ENCODE measurements at places on chromosomes 6 and 20.
A peak's percentile ranks its signal among the peaks of the same experiment; 100 is the strongest.

GRCh38 chr20:47066484-47067270, 172.0 kb downstream of the EYA2 start:
- no peak for DNase-seq

DNA sequence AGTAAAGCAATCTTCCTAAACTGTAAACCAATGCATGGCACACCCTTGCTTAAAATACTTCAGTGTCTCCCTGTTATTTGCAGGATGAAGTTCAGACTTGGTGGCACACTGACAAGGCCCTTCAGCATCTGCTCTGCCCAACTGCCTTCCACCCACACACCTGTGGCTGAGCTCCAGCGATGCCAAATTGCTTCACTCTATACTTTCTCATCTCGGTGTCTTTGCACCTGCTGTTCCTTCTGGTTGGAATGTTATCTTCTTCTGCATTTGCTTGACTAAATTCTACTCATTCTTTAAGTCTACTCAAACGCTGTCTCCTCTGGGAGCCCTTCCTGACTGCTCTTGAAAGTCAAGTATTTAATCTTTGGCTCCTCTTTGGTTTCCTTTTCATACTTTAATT, 100.1 kb upstream of the SUPT3H start:
- DNase-seq: no peak

- peak; percentile 56 for DNase-seq
Observed at GRCh38 chr6:6661684-6662083, 73.2 kb downstream of the LY86 start.

DNA sequence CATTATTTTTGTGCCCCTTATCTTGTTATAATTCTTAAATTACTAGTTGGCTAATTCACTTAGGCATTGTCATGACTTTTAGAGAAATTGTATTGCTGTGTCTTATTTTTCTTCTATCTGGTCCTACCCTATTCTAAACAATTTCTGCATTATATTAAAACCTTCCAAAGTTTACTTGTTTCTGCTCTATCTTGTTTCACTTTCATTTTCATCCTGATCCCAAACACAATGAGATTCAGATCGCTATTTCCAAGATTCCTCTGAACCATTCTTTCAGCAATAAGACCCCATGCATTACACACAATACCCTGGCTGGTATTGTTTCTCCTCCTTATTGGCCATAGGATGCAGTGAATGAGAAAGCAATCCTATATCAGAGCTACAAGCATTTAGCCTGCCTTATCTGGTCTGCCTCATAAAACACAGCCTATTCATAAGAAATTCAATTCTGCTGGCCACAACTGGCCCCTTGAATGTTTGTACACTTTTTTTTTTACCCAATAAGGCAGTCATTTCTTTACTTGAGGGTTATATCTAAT, 69.9 kb upstream of the POU3F2 start:
- no peak for DNase-seq

DNA sequence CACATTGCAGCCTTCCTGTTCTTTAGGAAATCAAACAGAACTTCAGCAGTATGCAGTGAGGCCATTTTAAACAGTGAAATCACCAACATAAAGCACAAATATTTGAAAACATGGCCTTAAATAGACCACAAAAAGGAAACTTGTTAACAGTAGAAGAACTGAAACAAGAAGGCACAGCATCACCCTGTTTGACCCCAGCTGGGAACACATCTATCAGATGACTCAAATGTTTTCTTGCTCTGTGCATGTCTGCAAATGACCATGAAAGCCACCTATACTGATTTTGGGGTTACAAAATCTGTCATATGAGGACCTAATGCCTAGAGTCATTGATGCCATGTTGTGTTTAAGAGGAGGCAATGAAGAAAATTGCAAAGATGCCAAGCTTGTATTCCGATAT, 123.8 kb upstream of the ADGRF1 start:
- no peak for DNase-seq

GRCh38 chr20:6884114-6884513, 116.6 kb downstream of the BMP2 start:
- DNase-seq: no peak

DNA sequence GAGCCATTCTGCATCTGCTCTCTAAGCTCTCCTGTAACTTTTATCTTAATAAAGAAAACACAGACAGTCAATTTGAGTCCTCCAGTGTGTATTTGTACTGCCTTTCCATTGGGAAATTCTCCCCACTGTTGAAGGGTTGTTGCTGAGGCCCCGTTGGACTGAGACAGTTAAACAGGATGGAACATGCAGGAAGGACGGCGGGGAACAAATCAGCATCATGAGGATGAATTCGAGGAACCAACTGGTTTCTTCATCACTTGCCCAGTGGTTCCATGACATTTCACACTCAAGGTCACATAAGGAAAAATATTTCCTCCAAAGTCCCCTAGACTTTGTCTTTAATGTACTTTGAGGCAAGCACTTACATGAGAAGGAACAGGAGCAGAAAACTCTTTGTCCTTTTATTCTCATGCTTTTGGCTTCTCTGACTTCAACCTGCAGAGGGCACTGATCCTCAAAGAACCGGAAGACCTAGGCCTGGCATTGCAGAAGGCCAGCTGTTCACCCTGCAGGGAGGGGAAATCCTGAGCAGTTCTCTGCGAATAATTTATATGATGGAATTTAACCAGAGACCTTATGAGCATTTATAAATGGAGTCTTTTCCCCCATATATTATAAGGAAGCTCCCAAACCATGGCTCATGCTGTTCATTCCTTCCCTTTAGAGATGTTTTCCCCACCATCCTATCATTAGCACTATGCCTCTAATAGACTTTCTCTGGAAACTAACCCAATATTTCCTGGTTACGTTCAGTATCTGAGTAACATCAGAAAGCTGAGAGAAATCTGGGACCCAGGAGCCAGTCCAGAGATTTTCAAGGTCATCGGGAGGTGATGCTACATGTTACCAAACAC, 55.2 kb upstream of the ADGRF1 start:
- DNase-seq: peak; percentile 53

DNA sequence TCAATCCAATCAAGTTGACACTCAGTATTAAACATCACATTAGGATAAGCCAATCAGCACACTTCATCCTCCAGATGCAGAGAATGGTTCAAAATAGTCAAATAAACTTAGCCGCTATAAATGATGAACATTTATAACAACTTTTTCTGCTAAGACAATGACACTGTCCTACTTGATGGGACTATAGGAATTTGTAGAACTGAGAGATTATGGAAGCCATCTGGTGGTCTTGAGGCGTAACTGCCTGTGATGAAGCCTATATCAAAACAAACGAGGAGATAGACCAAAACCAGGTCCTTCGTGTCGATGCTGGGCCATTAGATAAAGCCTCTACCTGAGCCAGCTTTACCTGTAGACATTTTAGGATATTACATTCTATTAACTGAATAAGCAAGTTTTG, 631.1 kb downstream of the COL12A1 start:
- DNase-seq: no peak

- no peak for DNase-seq
Observed at GRCh38 chr20:21432911-21433310, 35.6 kb upstream of the NKX2-4 start.

Data from left cardiac atrium (tissue), 4 donors.